Bone marrow (tissue), 2 donors: ENCODE measurements at places on chromosomes 5 and 9.
A peak's percentile ranks its signal among the peaks of the same experiment; 100 is the strongest.

- DNase-seq, result no peak
Observed at GRCh38 chr9:114931407-114931806, 1.0 kb upstream of the TNFSF8 start.

GRCh38 chr5:141672841-141673813 lies 8.9 kb downstream of the ARAP3 start:
- DNase-seq, result no peak

- no peak for DNase-seq
Observed at GRCh38 chr9:33164138-33164809, 2.9 kb downstream of the B4GALT1 start.

- no peak for DNase-seq
Observed at GRCh38 chr5:151293624-151294023, 9.9 kb downstream of the SLC36A3 start.

GRCh38 chr5:149063896-149064478 lies 1.1 kb upstream of the SH3TC2 start:
- no peak for DNase-seq

DNA sequence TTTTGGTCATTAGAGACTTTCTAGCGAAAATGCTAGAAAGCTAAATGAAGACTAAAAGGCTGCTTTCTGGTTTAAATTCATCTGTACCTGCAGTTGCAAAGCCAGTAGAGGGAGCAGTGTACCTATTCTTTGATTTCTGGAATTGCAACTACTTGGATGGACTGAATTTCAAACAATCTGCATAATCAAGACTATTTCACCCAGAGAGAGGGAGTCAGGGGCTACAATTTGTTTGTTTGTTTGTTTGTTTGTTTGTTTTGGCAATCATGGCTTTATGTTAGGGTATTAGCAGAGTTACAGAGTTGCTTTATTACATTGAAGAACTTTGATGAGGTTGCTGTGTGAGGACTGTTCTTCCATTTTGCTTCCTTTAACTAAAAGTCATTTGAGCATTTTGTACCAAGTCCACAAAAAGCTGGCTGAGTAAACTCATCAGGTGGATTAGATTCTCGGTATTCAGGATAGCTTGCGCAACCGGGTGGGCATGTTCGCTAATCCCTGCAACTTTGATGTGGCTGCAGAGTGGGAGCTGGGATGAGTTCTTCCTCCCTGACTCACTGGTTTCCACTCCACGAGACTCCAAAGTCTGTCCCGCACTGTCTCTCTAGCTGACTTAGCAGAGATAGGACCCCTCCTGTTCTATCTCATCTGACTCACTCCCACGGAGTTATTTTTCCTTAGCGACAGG lies 80.0 kb upstream of the TUT7 start:
- peak; percentile 15 for DNase-seq

DNA sequence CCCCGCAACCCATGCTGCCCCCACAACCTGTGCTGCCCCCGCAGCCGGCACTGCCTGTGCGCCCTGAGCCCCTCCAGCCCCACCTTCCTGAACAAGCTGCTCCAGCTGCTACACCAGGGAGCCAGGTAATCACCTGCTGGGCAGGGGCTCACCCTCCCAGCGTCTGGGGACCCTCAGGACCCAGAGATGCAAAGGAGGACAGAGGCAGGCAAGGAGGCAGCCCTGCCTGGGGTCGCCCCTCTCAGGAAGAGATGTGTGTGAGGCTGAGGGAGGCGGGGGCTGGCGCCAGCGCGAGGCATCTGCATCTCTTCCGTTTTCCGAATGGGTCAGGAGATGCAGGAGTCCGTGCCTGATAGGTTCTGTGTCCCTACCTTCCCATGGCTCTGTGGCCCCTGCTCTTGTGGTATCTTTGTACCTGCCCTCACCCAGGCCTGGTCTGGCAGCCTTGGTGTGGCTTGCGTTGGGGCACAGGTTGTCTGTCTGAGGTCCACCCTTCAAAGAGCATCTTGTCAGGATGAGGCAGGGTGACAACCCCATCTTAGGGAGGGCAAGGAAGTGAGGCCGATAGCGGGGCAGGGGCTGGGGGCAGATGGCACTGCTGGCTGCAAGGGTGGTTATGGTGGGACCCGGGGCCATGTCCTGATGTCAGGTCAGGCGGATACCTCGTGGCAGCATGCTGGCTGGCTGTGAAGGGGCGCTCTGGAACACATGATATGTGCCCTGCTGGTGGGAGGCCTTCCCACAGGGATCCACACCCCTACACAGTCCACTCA lies 75.7 kb downstream of the WNK2 start:
- no peak for DNase-seq

DNA sequence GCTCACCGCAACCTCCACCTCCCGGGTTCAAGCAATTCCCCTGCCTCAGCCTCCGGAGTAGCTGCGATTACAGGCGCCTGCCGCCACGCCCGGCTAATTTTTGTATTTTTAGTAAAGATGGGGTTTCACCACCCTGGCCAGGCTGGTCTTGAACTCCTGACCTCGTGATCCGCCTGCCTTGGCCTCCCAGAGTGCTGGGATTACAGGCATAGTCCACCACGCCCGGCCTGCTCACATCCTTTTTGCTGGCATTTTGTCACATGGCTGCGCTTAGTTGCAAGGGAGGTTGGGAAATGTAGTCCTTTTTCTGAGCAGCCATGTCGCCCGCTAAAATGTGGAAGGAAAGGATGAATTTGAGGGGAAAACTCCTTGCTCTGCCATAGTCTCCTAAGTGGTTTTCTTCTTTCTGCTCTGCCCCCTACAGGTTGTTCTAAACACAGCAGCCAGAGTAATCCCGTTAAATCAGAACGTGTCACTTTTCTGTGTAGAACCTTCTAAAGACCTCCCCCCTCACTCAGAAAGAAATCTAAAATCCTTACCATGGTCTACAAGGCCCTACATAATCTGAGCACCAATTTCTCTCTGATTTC lies 57.8 kb upstream of the HSPA9 start:
- peak; percentile 27 for DNase-seq

DNA sequence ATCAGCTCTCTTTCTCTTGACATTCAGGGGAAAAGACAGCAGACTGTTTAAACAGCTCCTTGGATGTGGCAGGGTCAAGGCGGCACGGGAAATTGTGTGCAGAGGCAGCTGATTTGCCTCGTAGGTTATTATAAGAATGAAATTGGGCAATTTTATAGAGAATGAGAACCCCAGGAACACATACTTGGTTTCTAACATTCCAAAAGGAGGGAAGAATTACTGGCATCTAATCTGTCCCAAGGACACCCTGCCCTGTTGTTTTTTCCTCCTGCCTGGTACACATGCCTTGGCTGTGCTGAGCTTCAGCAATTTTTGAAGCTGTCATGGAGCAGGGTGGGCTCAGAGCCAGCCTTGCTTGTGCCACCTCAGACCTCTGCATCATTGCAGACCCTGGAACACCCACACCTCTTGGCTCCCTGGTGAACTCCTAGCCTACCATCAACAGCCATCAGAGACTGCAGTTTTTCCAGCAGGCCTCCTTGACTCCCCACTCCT lies 143.6 kb downstream of the BOD1 start:
- no peak for DNase-seq

DNA sequence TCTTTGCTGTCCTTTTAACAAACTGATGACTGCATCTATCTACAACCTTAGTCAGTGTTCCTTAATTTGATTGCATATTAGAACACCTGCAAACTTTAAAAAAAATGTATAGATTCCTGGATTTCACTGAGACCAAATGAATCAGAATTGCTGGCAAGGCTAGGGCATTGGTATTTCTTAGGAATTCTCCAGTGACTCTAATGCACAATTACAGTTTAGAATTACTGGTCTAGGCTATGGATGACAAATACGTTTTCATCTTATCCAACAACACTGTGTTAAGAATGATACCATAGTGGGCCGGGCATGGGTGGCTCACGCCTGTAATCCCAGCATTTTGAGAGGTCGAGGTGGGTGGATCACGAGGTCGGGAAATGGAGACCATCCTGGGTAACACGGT lies 545.9 kb upstream of the RIOK2 start:
- no peak for DNase-seq

DNA sequence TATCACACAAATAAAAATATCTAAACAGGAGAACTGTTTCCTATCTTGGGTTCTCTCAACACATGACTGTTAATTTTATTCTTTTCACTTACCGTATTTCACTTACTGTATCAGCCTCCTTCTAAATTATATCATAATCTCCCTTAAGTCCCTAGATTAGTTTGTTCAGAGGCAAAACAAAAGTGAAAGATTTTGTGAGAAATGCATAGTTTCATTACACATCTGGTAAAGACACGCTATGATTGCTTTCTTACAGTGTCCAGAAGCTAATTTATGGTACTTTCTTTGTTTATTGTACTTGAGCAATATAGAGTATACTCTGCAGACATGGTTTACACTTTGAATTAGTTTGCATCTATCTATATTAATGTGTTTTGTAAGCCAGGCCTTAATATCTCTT lies 159.7 kb upstream of the TLX3 start:
- no peak for DNase-seq

GRCh38 chr9:87871425-87872078 lies 11.1 kb upstream of the SPATA31E1 start:
- DNase-seq, result no peak

GRCh38 chr5:167853421-167853820 lies 438.0 kb upstream of the WWC1 start:
- DNase-seq, result no peak

DNA sequence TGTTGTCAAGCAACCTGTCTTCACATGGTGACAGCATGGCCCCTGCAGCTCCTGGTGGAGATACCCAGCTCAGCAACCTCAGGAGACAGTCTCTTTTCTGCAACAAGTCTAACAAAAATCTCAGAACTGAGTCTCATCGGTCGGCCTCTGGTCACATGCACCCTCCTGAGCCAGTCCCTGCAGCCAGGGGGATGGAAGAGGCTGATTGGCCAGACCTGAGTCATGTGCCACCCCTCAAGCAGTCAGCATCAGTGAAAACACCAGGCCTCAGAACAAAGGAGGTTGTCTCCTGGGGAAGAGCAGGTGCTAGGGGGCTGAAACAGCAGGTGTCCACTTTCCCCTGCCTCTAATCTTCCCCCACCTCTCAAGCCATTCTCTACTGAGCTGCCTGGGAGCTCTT lies 54.4 kb downstream of the SMIM23 start:
- no peak for DNase-seq

DNA sequence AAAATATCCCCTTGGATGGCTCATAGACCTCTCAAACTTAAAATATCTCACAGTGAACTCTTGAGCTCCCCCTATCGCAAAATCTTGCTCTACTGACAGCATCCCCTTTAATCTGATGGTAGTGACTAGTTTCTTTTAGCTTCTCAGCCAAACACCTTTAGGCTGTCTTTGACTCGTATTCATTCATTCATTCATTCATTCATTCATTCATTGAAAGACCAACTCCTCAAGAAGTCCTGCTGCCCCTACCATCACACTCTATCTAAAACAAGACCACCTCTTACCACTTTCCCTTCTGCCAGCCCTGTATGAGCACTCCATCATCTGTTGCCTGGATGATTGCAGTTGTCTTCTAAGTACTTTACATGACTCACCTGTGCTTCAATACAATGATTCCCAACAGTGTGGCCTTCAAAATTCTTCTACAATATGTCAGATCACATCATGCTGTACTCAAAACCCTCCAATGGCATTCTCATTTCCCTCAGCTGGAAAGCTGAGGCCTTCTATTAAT lies 46.8 kb downstream of the ITGA2 start:
- DNase-seq, result no peak

- no peak for DNase-seq
Observed at GRCh38 chr9:120730654-120731514, 16.6 kb upstream of the MEGF9 start.

DNA sequence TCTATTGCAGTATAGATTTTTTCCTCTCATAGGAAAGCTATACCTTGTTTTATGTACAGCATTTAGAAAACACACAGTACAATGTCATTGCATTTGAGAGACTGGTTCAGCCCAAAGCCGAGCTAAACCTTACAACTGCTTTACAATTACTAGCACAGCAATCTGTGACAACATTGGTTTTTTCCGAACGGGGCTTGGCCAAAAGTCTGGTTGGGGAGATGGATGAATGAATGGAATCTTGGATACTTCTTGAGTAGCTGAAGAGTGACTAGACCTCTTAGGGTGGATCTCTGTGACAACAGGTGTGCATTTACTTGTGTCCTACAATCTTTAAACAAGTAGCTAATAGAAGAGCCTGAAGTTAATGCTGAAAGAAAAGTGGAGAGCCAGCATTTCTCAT lies 1.2 kb downstream of the SGCD start:
- no peak for DNase-seq

DNA sequence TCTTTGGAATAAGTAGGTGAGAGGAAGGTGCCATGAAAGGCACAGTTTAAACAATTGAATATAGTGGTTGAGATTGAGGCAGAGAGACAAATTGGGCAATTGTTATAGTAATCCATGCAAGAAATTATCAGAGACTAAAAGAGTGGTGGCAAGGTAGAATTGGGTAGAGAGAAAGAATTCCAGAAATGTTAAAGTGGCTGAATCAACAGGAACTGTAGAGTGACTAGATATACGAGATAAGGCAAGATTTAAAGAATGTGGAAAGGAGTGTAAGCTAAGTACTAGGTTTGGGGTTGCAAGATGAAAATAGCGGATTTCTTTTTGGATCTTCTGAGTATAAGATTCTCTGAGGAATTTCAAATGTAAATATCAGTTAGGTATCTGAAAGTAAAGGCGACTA lies 285.2 kb downstream of the DMRTA1 start:
- DNase-seq, result no peak

DNA sequence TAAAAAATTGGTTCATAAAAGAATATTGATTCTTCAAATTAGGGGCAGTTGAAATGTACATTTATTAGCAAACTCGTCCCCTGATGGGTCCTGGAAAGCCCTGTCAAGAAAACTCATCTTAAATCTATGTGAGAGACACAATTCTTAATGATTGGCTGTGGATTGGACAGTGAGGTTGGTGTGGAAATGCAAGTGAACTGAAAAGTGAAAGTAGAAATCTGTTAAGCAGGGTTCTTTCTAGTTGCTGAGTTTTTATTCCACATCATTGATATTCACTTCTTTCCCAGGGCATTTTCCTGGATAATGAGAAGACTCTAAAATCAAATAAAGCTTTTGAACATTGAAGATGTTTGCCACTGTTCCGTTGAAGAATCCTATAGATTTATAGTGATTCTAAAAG lies 292.4 kb downstream of the MAST4 start:
- DNase-seq, result no peak

- no peak for DNase-seq
Observed at GRCh38 chr5:159515909-159516415, 185.7 kb upstream of the IL12B start.

DNA sequence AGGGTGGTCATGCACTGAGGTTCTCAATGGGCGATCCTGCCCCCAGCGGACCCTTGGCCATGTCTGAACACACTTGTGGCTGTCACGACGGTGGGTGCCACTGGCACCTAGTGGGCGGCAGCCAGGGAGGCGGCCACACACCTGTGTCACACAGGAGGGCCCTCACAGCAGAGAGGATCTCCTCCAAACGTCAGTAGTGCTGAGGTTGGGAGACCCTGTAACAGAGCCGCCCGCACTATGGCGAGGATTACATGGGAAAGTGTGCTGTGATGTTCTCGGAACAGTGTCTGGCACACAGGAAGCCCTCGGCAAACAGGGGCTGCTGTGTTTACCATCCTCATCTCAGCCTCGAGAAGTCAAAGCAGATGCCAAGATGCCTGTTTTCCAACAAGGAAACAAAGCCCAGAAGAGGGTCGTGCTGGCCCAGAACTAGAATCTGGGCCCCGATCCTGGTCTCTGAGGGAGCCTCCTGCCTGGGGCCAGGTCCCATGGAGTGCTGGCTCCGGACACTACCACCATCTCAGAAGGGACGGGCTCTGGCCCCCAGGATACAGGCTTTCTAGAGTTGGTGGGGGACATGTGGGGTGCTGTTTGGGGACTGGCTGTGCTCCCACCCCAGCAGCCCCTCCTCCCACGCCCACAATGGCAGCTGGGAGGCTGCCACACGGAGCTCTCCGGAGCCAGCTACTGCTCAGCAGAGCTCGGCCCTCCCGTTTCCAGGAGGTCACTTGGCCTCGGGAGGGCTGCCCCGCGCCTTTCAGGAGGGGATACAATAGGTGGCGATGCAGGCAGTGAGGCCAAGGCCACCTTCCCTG lies 48.2 kb downstream of the DBH start:
- DNase-seq, result no peak
